ENCODE measurements at places on chromosomes 3 and 15. TPM values are rescaled to one million over a fixed set of nuclear protein-coding genes. Genes with fewer than 3 reads are reported as not detected.

DNA sequence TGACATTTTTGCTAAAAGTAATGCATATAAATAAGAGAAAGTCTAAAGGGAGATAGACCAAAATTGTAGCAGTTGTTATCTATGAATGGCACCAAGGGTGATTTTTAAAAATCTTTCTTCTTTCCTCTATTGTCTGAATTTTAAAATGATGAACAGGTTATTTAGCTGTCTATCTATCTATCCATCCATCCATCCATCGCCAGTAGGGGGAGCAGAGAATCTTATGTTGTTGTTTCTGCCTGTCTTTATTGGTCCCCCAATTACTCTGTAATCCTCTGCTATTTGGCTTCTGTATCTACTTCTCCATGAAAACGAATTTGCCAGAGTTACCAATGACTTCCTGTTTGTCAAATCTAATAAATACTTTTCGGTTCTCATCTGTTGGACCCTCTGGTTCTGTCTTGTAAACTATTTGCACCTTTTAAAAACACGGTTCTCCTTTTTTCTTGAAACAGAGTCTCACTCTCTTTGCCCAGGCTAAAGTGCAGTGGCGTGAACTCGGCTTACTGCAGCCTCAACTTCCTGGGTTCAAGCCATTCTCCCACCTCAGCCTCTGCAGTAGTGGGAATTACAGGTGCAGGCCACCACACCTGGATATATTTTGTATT, 86.0 kb downstream of the ECT2 start:
- no peak for DNase-seq

DNA sequence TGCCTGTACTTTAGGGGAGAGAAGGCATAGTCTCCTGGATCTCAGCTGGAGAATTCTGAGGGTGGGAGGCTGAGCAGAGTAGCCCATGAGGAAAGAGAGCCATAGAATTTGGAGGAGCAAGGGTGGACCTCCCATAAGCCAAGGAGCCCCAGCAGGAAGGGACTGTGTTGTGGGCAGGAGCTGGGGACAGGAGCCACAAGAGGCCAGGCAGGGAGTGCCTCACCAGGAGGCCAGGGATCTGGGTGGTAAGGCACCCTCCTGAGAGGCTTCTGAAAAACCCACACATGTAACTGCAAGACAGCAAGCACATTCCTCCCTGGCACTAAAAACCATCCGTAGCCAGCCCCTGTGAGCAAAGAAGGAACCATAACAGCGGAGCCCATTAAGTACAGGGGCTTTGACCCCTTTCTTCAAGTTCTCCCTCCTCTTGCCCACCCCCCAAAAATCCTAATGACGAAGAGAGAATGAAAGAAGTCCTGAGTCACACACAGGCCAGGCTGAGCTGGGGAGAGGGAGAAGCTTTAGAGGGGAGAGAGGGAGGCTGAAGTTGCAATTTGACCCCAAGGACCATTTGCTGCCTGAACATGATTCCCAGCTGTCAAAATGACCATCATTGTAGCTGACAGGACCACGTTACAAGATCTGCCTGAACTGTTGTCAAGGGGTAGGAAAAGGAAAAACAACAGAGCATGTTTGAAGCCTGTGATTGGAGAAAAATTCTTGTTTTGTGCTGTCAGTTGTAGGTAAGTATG, 82.6 kb downstream of the TRIM42 start:
- no peak for DNase-seq

GRCh38 chr3:1908651-1909445, 189.8 kb upstream of the CNTN4 start:
- no peak for DNase-seq

GRCh38 chr15:60945196-60945595, 283.9 kb downstream of the RORA start:
- peak; percentile 91 for DNase-seq

DNA sequence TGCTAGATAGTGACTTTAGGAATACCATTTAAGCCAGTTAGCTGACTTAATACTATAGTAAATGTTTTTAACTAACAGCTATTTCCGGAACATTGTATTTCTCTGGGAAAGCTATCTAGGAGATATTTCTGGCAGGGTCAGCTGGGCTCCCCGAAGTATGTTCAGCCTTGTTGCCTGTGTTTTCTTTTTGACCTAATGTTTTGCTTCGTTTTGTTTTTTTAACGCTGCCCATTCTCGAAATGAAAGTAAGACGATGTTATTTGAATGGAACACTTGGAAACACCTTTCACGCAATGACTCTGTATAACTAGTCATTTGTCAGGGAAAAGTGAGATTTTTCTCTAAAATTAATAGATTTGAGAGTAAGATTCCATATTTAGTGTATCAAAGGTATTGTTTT, 702.9 kb upstream of the NAALADL2 start:
- no peak for DNase-seq

GRCh38 chr3:178987745-178988144, 83.9 kb downstream of the ZMAT3 start:
- DNase-seq, result no peak

DNA sequence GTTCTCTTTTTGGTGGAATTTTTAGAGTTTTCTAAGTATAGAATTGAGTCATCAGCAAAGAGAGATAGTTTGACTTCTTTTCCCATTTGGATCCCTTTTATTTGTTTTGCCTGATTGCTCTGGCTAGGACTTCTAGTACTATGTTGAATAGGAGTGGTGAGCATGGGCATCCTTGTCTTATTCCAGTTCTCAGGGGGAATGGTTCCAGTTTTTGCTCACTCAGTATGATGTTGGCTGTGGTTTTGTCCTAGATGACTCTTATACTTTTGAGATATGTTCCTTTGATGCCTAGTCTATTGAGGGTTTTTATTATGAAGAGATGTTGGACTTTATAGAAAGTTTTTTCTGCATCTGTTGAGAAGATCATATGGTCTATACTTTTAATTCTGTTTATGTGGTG, 72.5 kb downstream of the TNFAIP8L3 start:
- DNase-seq, result no peak

DNA sequence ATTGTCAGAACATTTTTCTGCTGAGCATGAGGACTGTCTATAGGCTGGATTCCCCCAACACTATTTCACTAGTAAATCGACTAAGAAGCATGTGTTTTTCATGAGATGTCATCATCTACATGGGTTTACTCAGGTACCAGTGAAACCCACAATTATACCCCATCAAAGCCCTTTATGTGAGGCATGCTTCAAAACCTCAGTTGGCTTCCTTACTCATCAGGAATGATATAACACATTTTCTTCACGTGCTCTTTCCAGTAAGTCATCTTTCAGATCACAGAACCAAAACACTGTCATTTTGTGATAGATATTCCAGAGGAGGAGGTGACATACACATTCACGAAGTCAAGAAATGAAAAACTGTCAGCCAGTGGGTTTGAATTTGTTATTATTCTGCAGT, 116.5 kb downstream of the ANO10 start:
- no peak for DNase-seq

DNA sequence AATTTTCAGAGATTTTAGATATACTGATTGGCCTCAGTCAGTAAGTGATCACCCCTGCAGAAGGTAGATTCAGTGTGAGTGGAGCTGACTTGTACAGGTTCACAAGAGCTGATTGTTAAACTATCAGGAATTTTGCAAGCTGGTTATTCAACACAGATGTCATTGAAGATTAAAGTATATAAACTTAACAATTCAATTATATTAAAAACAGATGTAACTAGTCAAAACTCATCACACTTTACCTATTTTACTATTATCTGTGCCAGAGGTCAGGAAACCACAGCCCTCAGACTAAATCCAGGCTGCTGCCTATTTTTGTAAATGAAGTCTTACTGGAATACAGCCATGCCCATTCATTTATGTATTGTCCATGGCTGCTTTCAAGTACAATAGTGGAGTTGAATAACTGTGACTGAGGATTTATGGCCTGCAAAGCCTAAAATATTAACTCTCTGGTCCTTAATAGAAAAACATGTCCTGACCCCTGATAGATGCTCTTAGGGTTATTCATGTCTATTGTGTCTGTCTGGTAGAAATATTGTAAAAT, 429.3 kb upstream of the PDZRN3 start:
- DNase-seq, result no peak

GRCh38 chr3:139970526-139970925, 35.5 kb downstream of the CLSTN2 start:
- no peak for DNase-seq

DNA sequence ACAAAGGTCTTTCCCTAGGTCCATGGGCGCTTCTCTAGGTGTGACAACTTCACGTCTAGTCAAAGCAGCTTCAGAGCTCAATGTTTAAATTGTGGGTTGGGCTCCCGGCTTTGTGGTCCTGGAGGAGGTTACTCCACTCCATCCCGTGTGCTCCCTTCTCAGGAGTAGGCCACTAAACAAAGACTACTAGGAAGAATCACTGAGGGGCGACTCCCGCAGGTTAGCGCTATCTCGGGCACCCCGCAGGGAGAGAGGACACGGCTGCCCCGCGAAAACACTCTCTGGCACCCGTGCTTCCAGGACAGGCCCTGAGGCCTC, 500 bp downstream of the PARP6 start:
- DNase-seq, result peak; percentile 47

GRCh38 chr15:95323796-95324195, 1006.7 kb upstream of the NR2F2 start:
- DNase-seq, result peak; percentile 50

- no peak for DNase-seq
These were observed 270.8 kb downstream of the KLF13 start for GRCh38 chr15:31597466-31597865.

- DNase-seq, result no peak
These were observed 544.7 kb downstream of the MECOM start for GRCh38 chr3:169118666-169119370.

GRCh38 chr15:70430069-70430468, 332.4 kb upstream of the TLE3 start:
- no peak for DNase-seq

GRCh38 chr3:43213631-43214030, 72.7 kb upstream of the SNRK start:
- peak; percentile 39 for DNase-seq

DNA sequence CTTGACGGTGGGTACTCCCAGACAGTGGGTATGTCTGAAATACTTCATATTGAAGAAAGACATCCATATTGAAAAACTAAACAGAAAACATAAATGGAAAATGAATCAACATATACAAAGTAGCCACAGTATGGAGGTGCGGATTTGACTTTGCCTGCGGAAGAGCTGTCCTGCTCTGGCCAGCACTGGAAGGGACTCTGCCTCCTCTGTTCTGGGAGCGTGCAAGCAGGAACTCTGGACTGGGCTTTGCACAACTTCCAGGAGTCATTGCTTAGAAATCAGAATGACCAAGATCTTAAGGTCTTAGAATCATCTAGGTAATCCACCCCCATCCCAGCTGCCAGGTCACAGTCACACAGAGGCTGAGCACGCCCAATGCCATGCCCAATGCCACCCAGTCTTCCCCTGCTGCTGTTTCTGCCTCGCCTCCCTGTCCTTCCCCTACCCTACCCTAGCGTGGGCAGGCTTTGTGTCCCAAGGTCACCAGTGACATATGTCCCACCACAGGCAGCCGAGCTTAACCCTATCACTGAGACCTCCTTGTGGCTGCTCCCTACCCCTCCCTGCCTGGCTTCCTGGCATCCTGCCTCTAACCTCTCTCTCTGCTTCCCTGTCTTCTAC, 36.3 kb downstream of the CDC25A start:
- no peak for DNase-seq

The CCDC39 gene
- not detected for total RNA-seq

The EFCAB12 gene
- not detected for total RNA-seq

The NRG4 gene
- not detected for total RNA-seq

The OIP5 gene
- not detected for total RNA-seq

The RTP4 gene
- 65.3 TPM for total RNA-seq

The ALAS1 gene
- total RNA-seq, result 33.4 TPM

The PDZRN3 gene
- total RNA-seq, result 80.6 TPM

The ZIC4 gene
- not detected for total RNA-seq

The SOX14 gene
- not detected for total RNA-seq
